Diencephalon (tissue), 1 donor: ENCODE measurements at places on chromosomes 2 and 18. TPM values are rescaled to one million over a fixed set of nuclear protein-coding genes. Genes with fewer than 3 reads are reported as not detected.

The BMP10 gene
- total RNA-seq, result not detected

The STPG4 gene
- total RNA-seq, result not detected

The STAT1 gene
- total RNA-seq, result 36.4 TPM

The ZNF638 gene
- 283 TPM for total RNA-seq

The CNDP2 gene
- 60.4 TPM for total RNA-seq

The ERMN gene
- total RNA-seq, result 1.2 TPM

The HNRNPLL gene
- 98.7 TPM for total RNA-seq

The GLI2 gene
- 1.2 TPM for total RNA-seq

The SAG gene
- total RNA-seq, result 1.4 TPM

The IRS1 gene
- 10.8 TPM for total RNA-seq

The ANO7 gene
- total RNA-seq, result 0.46 TPM

The C1QL2 gene
- total RNA-seq, result 2.3 TPM

The NRP2 gene
- 67.8 TPM for total RNA-seq

The RNU2-63P gene
- total RNA-seq, result not detected

The RAD51AP2 gene
- 1.2 TPM for total RNA-seq

The ACMSD gene
- total RNA-seq, result not detected

The FARSB gene
- total RNA-seq, result 36.4 TPM

The CIB4 gene
- total RNA-seq, result not detected
